ENCODE measurements at places on chromosomes 6 and 20. TPM values are rescaled to one million over a fixed set of nuclear protein-coding genes. Genes with fewer than 3 reads are reported as not detected.

GSS gene
- 68.7 TPM for total RNA-seq

SIRPD gene
- not detected for total RNA-seq

MRPS26 gene
- 148 TPM for total RNA-seq

PI3 gene
- not detected for total RNA-seq

PNLDC1 gene
- total RNA-seq: not detected

GATA5 gene
- total RNA-seq: not detected

KCNK15 gene
- total RNA-seq: 3.9 TPM

HSD17B8 gene
- 43.3 TPM for total RNA-seq

NOX3 gene
- total RNA-seq: not detected

ENPP1 gene
- total RNA-seq: 62.9 TPM

C6orf132 gene
- 27.7 TPM for total RNA-seq

KIF25 gene
- not detected for total RNA-seq

SLC52A3 gene
- 0.33 TPM for total RNA-seq

ANKRD6 gene
- total RNA-seq: 19.9 TPM

DEFB132 gene
- not detected for total RNA-seq

CD109 gene
- 4.7 TPM for total RNA-seq

PLA2G7 gene
- total RNA-seq: 10.0 TPM

TNFRSF6B gene
- 13.2 TPM for total RNA-seq

GFRAL gene
- not detected for total RNA-seq

MYT1 gene
- total RNA-seq: 0.54 TPM

OPRL1 gene
- 0.94 TPM for total RNA-seq

COL11A2 gene
- 1.6 TPM for total RNA-seq

LAMA2 gene
- 117 TPM for total RNA-seq

FILIP1 gene
- 2.2 TPM for total RNA-seq

TMEM200A gene
- 4.3 TPM for total RNA-seq

UNC5CL gene
- 0.93 TPM for total RNA-seq

TAPBP gene
- 137 TPM for total RNA-seq

TBC1D22B gene
- 14.3 TPM for total RNA-seq

PPP1R16B gene
- 7.9 TPM for total RNA-seq

TCF15 gene
- total RNA-seq: not detected

LY6G6F gene
- not detected for total RNA-seq

PPP1R18 gene
- total RNA-seq: 14.2 TPM

EMILIN3 gene
- total RNA-seq: 1.3 TPM

RNF114 gene
- total RNA-seq: 279 TPM

GSTA2 gene
- not detected for total RNA-seq

CALHM5 gene
- 1.3 TPM for total RNA-seq

AKAP7 gene
- 12.3 TPM for total RNA-seq

DDO gene
- 2.6 TPM for total RNA-seq

OOEP gene
- total RNA-seq: not detected

WFDC8 gene
- total RNA-seq: not detected

RSPH3 gene
- total RNA-seq: 16.8 TPM

TGM3 gene
- total RNA-seq: not detected

CDSN gene
- total RNA-seq: not detected

FERMT1 gene
- total RNA-seq: 8.2 TPM

CRNKL1 gene
- total RNA-seq: 24.8 TPM

DSP gene
- total RNA-seq: 122 TPM

PRL gene
- not detected for total RNA-seq

TRIM15 gene
- total RNA-seq: not detected

BEND6 gene
- total RNA-seq: 2.6 TPM

COX7A2 gene
- total RNA-seq: 578 TPM

MATN4 gene
- not detected for total RNA-seq

BNIP5 gene
- total RNA-seq: not detected

TMEM244 gene
- total RNA-seq: not detected

CCDC28A gene
- total RNA-seq: 44.5 TPM

LCA5 gene
- 13.7 TPM for total RNA-seq

BTBD3 gene
- 32.4 TPM for total RNA-seq

Measured in thyroid gland (tissue), 4 donors.